ENCODE measurements at places on chromosomes 12 and 14.

- DNase-seq, result no peak
Observed at GRCh38 chr14:21861153-21861552, 187.5 kb upstream of the OR4E1 start.

DNA sequence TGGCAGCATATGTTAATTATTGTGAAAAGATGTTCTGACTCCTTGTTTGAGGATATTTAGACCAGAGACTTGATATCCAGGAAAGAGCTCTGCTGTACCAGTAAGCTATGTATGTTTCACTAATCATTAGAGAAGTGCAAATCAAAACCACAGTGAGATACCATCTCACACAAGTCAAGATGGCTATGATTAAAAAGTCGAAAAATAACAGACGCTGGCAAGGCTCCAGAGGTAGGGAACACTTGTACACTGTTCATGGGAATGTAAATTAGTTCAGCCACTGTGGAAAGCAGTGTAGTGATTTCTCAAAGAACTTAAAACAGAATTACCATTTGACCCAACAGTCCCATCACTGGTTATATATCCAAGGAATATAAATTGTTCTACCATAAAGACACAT is 171.6 kb downstream of the DPY19L2 start:
- no peak for DNase-seq

DNA sequence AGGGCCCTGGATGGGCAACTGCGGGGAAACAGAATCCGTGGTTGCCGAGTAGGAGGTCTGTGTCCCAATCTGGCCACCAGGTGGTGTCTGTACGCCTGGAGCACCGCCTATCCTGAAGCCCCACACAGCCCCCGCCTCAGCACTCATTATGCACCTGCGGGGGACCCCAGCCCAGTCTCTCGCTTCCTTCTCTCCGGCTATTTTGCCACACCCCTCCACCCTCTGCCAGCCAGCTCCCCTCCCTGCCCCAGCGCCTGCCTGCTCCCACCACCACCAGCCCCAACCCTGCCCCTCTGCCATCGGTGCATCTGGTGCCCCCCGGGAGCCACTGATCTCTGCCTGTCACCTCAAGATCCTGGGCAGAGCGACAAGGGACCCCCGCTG is 2.2 kb upstream of the NXPH4 start:
- peak; percentile 66 for DNase-seq

GRCh38 chr14:75395862-75396261 is 32.0 kb upstream of the JDP2 start:
- DNase-seq, result no peak
